ENCODE measurements at places on chromosomes 4 and X.

DNA sequence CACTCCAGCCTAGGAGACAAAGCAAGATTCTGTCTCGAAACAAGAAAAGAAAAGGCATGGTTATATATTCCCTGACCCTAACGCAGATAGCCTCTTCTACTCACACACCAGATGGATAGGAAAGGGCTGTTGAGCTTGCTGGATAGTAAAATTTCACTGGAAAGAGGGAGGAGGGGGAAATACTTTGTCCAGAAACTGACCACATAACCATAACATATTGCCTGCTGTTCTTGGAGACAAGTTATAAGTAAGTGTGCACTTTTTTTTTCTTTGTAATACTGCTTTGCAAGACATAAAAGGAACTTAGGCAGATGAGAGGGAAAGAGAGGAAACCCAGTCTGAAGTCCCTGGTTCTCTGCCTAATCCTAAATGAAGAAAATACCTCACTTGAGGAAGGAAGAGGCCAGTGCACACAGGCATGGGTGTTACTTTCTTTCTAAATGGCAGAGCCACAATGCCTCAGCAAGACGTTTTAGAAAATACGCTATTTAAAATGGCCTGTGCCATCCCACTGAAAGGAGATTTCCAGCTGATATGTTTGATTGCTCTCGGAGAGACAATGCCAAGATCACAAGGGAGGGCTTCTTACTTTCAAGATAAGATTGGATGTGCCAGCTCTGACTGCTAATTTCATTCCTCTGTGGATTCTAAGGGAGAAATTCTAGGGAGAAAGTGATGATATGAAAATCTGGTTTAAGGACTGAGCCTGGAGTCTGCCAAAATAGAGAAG lies 140.6 kb downstream of the DCTD start:
- DNase-seq, result no peak

DNA sequence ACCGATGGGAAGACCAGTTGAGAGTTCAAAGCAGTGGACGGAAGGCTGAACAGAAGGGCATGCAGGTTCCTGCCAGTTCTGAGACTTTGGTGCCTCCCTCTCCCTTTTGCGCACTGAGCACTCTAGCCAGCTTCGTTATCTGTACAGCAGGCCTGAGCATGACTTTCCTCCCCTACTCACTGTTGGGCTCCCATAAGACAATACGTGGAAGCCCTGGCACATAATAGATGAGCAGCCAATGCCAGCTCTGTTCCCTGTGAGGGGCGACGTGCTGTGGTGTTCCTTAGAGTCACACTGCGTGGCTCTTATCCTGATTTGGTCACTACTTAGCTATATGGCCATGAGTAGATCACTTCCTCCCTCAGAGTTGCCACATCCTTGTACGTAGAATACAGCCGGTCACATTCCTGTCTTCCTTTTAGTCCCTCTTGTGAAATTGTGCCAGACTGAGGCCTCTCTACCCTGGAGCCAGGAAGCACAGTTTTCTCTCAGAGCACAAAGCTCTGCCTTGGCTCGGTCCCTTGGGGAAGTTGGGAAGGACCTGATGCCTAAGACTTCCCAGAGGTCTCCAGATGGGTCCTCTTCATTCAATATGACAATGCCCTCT lies 160.4 kb upstream of the MAMLD1 start:
- peak; percentile 59 for DNase-seq

- DNase-seq, result no peak
These were observed 608.8 kb upstream of the EPHA5 start for GRCh38 chr4:66279084-66279483.

- no peak for DNase-seq
These were observed 5.3 kb upstream of the CCDC158 start for GRCh38 chr4:76426272-76426671.

DNA sequence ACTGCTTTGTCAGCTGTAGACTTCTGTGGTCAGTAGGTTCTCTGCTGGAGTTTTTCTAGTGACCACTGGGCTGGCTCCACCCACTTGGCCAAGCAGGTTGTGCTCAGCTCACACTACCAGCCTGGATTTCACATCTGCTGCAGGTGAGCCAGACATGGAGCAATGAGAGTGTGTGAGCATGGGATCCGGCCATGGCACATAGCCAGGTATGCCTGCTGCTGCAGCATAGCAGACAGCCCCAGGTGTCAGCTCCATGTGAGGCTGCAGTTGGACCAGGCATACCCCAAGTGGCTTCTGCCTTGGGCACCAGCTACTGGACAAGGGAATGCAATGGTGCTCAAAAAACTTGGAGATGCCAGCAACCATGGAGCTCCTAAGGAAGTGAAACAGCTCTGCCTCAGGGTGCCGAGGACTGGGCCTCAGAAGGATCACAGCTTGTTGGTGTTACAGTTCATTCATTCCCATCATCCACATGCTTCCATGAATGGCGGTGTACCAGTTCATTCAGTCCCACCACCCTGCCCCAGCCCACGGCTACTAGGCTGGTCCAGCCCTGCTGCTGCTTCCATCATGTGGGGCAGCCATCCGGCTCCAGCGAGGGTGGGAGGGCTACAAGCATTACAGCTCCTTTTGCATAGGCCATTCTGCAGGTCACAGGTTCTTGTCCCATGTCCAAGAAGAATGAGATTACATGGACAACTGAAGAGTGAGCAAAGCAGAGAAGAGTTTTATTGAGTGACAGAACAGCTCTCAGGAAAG lies 389.1 kb upstream of the PCDH7 start:
- no peak for DNase-seq

DNA sequence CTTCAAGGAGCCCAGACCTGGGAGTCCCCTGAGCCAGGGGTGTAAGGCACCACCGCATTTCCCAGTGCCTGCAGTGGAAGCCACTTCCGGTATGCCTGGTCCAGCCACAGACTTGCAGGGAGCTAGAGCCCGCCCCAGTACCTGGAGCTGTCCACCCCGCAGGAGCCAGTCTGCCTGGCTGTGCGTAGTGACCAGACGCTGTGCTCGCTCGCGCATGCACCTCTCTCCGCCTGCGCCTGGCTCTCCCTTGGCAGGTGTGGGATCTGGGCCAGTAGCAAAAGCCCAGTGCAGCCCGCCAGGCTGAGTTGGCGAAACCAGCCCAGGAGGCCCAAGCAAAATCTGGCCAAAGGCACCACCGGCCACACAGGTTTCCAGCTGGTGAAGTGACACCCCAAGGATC lies 973.7 kb upstream of the AGA start:
- no peak for DNase-seq

- DNase-seq, result no peak
These were observed 83.8 kb upstream of the GPR34 start for GRCh38 chrX:41604766-41605543.

GRCh38 chr4:51870441-51871188 lies 27.7 kb downstream of the DCUN1D4 start:
- no peak for DNase-seq

GRCh38 chr4:148396986-148397673 lies 45.1 kb downstream of the NR3C2 start:
- no peak for DNase-seq

All from mesenteric fat pad (tissue), 1 donor.